Foreskin keratinocyte (primary cell): ENCODE measurements at places on chromosomes 7 and 10.

- peak; percentile 57 for DNase-seq
Observed at GRCh38 chr7:129824291-129825208, 128.2 kb downstream of the UBE2H start.

GRCh38 chr7:51256209-51256781, 60.3 kb downstream of the COBL start:
- DNase-seq, result no peak

DNA sequence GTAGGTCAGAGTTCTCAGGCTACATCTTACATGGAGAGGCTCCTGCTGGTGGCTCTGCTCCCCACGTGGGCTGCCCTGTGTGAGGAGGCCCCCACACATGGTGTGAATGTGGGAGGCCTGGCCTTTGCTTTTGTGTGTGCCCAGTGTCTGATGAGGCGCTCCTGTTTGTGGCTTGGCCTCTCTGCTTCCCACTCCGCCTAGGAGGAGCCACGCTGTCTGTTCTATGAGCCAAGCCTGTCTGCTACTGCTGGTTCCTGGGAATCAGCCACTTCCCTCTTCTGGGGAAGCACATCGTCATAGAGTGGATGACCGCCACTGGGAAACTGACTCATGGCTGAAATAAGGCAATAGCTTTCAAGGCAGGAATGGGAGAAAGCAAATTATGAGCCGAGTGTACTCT, 87.1 kb downstream of the CYP26A1 start:
- DNase-seq, result no peak

DNA sequence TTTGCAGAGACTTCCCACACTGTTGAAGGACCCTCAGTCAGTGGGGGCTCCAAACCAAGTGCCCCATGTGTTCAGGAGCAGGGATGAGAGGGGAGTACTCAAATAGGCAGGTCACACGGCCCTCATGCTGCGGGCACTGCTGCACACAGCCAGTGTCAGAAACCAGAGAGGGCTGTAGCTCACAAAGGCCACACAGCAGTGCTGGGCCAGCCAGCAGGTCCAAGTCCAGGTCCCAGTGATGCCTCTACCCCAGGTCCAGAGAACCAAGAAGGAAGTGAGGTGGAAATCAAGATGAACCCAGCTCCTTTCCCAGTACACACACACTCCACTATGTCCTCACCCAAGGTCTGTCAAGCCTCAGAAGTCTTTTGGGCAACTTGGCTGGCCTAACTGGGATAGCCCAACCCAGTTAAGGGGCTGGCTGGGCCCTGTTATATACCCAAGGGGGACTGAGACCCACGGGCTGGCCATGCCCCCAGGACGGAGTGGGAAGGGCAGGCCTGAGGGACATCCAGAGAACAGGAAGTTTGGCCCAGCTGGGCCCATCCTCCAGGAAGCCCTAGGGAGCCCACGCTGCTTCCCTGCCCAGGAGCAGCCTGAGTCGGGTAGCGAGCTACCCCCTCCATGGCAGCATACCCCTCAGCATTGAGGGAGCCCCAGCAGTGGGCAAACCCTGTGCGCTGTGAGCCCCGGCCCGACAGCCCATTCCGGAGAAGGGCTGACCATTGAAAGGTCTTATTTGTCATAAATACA, 24.3 kb downstream of the GRID1 start:
- DNase-seq, result no peak

DNA sequence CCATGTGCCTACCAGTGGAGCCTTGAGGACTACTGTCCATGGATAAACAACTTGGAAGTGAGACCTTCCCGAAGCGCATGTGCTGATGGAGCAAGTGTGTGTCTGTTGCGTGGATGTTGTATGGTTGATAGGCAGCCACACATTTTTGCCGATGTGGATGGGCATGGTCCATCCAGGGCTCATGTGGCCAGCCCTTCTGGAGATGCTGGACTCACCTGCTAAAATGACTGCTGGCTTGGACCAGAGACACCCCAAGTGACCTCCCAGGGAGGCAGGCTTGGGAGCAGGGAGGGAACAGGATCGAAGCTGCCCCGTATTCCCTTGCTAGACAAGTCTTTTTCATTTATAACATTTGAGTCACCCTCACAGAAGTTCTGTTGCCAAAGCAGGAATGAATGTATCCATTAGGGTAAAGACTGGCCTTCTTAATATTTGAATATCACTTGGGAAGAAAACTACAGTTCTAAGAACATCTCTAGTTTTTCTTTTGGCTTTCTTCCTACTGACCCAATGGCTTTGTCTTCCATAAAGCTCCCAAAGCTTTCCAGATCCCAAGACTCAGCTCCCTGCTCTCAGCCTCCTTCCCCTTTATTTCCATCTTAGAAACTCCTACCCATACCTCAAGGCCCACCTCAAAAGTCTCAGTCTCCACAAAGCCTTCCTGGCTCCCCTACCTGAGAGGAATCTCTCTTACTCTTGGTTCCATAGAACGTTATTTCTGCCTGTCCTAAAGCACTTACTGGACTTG, 3.0 kb downstream of the PTPRE start:
- no peak for DNase-seq

- DNase-seq, result no peak
Observed at GRCh38 chr7:100806276-100806675, 21.0 kb downstream of the EPHB4 start.

DNA sequence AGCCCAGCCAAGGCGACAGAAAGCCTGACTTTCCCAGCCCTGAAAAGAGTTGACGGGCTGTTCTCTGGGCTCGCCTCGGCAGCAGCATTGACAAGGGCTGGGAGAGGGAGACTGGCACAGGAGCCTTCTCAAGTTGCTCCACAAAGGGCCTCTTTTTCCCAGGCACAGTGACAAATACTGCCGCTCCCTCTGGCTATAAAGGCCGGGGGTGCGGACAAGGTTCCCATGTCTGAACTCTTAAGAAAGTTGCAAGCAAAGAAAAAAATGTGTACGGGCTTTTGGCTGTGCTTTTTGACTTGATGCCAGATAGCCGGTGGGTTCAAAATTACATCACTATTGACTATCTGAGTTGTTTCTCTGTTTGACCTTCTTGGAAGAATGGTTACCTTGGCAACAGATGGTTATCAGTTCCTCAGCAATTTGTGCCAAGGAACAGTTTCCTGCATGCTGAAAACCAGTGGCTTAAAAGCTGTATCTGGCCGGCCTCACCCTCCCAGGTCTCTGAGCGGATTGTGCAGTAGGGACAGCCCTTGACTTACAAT, 115.9 kb upstream of the EEPD1 start:
- peak; percentile 84 for DNase-seq

DNA sequence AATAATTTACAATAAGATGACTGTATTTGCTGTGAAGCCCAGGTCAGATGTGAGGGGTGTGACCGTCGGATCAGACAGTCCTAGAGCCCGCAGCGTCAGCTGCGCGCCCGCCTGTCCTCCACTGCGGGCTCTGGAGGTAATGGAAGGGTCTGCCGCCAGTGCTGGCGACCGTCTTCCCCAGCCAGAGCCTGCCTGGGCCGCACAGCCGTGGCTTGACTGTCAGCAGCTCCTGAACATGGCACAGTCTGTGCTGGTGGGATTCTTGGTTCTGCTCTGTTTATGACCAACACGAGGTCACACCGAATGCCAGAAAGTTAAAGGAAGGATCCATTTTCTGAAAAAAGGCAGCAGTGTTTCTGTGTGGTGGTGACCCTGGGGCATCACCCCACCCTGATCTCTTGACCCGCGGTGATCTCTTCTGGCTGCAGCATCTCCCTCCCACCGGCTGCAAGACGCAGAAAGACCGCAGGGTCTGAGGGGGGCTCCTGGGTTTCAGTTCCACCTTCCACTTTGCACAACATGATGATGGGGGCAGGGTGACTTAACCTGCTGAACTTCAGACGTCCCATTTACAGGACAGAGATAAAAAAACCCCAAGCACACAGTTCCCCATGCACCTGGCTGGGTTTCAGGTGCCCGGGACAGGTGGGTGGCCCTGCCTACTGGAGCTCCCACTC, 103.7 kb downstream of the DNAJB6 start:
- no peak for DNase-seq

GRCh38 chr10:122165484-122166276, 105.4 kb upstream of the BTBD16 start:
- no peak for DNase-seq

- DNase-seq, result no peak
Observed at GRCh38 chr10:37865957-37866803, 8.8 kb upstream of the ZNF248 start.

GRCh38 chr7:137882806-137883205, 36.0 kb upstream of the DGKI start:
- DNase-seq, result no peak

- DNase-seq, result peak; percentile 91
Observed at GRCh38 chr10:11875494-11876281, 52.5 kb downstream of the PROSER2 start.

DNA sequence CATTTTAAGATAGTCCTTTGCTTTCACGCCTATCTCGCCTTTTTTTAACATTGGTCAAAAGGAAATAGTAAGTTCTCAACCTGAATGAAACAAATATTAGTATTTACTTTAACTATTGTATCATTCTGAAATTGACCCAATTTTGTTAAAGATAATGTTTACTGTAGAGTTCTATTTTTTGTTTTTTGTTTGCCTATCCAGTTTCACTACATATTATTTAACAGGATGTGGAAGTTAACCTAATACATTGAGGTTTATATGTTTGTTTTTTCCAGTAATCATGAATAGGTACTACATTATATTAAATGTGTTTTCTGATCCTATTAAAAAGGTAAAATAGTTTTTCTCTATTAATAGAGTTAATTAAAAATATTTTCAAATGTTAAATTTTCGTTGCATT, 26.5 kb downstream of the ACSM6 start:
- no peak for DNase-seq

GRCh38 chr7:119283353-119283752, 989.6 kb upstream of the KCND2 start:
- no peak for DNase-seq

- DNase-seq, result no peak
Observed at GRCh38 chr10:119190954-119191785, 12.6 kb upstream of the PRDX3 start.

- no peak for DNase-seq
Observed at GRCh38 chr10:63416376-63416775, 49.4 kb downstream of the JMJD1C start.

GRCh38 chr10:28984431-28984830, 304.4 kb upstream of the LYZL1 start:
- peak; percentile 68 for DNase-seq
